Caco-2 (cell line): ENCODE measurements at places on chromosomes 4 and X. TPM values are rescaled to one million over a fixed set of nuclear protein-coding genes. Genes with fewer than 3 reads are reported as not detected.

Gene F8A2
- total RNA-seq = not detected in 2 replicates

Gene CCDC120
- total RNA-seq = 16.7 and 17.6 TPM in 2 replicates

DNA sequence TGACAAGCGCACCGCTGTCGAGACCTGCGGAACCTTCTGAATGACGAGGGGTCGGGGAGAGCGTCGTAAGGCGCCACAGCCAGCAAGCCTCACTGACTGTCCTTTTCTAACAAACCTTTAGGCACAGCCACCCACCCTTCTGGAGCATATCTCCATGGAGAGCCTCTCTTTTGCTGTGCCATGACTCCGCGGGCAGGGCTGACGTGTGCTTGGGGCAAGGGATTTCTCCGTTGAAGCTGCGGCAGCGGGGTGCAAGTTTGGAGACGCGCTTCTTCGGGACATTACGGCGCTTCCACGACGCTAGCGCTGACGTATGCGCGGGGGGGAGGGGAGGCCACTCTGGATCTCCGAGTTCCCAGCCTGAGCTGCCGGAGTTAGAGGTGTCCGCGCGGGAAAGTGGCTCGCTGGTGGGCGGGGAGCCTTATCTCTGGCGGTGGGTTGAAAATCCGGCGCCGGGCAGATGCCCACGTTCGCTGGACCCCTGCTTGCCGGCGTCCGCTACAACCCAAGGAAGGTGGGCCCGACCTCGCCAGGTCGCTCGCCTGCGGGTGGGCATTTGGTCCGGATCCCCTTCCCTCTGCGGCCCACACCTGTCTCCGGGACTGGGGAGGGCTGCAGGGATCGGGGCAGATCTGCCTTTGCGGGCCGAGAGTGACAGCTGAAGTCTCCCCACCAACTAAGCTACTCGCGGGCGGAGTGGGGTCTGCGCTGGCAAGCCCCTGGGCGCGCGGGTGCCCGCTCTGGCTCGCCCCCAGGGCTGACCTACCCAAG, 543 bp upstream of the SLC10A7 start:
- DNase-seq = peak; percentile 79

GRCh38 chr4:2085496-2085901, 26.4 kb downstream of the NAT8L start:
- no peak for DNase-seq

GRCh38 chr4:114649908-114650307, 51.3 kb downstream of the UGT8 start:
- DNase-seq = no peak

DNA sequence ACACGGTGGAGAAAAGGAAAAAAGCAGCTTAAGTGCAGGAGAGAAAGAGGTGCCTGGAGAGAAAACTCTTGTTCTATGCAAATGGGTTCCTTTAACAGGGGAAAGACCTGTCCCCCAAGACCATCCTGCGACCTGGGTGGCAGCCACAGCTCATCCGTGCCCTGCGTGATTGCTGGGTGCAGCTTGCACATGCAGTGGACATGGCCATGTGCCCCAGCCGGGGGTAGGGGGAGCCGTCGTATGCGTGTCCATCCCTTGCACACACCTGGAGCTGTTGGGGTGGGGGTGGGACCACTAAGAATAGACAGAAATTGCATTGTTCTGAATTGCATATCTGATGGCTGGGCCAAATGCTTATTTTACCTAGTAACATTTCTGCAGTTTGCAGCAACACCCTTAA, 171.9 kb downstream of the GUCY2F start:
- no peak for DNase-seq

- no peak for DNase-seq
Observed at GRCh38 chr4:159117564-159117963, 14.7 kb downstream of the RAPGEF2 start.

- no peak for DNase-seq
Observed at GRCh38 chr4:4574052-4574451, 32.2 kb upstream of the STX18 start.

GRCh38 chrX:9466124-9466495, 1.3 kb downstream of the TBL1X start:
- DNase-seq = peak; percentile 38

GRCh38 chrX:78024349-78025059, 55.1 kb upstream of the PGAM4 start:
- DNase-seq = peak; percentile 33

DNA sequence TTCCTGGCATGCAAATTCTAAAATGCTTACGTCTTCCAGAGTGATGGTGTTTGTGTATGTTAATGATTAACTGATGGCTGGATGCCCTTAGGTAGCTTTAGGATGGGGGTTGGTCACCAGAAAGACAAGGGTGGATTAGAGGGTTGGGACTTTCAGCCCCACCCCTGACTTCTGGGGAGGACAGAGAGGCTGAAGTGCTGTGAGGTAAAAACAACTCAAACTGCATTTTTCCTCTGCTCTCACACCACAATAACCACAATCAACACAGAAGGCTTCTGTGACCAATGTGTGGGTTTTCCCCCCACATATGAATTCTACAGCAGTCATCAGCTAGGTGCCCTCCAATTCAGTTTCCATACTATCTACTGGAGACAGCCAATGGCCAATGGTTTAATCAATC, 18.7 kb upstream of the DDIT4L start:
- DNase-seq = no peak

- no peak for DNase-seq
Observed at GRCh38 chrX:110657073-110657472, 138.5 kb downstream of the CHRDL1 start.

GRCh38 chr4:22245294-22245693, 270.6 kb downstream of the ADGRA3 start:
- no peak for DNase-seq

DNA sequence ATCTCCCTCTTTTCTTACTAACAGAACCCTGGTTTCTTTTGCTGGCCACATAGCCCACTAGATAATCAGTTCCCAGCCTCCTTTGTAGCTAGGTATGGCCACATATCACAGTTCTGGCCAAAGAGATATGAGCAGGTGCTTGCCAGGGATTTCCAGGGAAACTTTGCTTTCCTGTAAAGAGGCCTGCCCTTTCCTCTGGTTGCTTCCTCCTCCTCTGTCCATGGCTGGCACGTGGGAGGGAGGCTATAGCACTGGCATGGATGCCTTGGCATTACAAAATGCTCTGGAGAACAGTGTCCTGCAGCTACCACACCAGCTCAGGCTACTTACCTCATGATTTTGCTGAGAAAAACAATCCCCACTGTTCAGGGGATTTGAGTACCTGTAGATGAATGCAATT, 27.5 kb downstream of the RAB33B start:
- DNase-seq = no peak

GRCh38 chr4:77104791-77105540, 29.2 kb upstream of the CCNI start:
- no peak for DNase-seq
